ENCODE measurements at places on chromosomes 11 and 22. TPM values are rescaled to one million over a fixed set of nuclear protein-coding genes. Genes with fewer than 3 reads are reported as not detected.

Gene CFAP300
- not detected for total RNA-seq

GRCh38 chr11:75582895-75583717 lies 21.1 kb downstream of the SERPINH1 start:
- DNase-seq = peak; percentile 77

Gene UCP2
- total RNA-seq = 40.8 TPM

DNA sequence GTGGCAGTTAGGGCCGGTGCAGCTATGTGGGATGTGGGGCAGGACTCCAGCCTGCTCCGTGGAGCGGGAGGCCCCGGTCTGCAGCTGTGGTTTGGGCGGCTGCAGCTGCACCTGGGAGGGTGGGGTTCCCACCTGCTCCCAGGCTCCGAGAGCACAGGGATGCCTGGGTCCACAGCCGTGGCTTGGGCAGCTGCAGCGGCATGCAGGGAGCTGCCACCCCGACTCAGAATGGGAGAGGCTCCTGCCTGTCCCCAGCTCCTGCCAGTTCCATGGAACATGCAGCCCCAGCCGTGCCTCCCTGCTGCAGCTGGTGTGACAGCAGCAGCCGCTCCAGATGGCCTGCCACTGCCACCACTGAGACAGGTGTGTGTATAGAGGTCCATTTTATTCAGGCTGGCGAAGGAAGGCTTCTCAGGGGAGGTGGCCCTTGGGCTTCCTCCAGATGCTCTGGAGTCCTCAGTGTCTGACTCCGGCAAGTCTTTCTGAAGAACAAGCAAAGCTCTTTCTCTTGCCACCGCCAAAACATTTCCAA lies 21.8 kb upstream of the UPK3A start:
- DNase-seq = no peak

- no peak for DNase-seq
Measured at GRCh38 chr11:17443000-17443399, 33.6 kb downstream of the ABCC8 start.

Gene KRTAP5-2
- not detected for total RNA-seq

GRCh38 chr22:47112582-47112965 lies 350.1 kb downstream of the TBC1D22A start:
- DNase-seq = no peak

DNA sequence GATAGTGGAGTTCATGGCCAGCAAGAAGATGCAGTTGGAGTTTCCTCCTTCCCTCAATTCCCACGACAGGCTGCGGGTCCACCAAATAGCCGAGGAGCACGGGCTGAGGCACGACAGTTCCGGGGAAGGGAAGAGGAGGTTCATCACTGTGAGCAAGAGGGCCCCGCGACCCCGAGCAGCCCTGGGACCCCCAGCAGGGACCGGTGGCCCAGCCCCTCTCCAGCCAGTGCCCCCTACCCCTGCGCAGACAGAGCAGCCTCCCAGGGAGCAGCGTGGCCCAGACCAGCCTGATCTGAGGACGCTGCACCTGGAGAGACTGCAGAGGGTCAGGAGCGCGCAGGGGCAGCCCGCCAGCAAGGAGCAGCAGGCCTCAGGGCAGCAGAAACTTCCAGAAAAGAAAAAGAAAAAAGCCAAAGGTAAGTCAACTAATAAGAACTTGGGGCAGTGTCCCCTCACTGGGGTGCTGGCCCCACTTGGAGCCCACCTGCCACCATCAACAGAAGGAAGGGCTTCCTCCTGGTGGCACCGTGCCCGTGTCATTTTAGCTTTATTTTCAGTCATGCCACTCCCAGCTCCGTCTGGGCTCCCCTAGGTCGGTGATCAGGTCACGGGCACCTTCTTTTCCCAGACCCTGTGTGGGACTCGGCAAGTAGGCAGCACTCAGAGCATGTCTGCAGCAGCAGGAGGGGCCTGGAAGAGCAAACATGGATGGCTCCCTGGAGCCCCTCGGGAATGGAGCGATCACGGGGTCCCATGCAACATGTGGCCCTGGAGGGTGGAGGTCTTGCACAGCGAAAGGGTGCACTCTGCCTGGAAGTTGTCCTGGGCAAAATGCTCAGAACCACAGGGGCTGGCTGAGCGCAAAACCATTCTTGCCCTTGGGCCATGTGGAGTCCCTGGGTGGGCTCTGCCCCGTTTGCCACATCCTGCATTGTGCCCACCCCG lies 33.3 kb downstream of the IGHMBP2 start:
- DNase-seq = no peak

Gene NPAS4
- total RNA-seq = not detected

- no peak for DNase-seq
Measured at GRCh38 chr11:1529774-1530173, 42.3 kb downstream of the DUSP8 start.
